Kidney (tissue), 22 donors: ENCODE measurements at places on chromosomes 6 and 20. TPM values are rescaled to one million over a fixed set of nuclear protein-coding genes. Genes with fewer than 3 reads are reported as not detected.

DNA sequence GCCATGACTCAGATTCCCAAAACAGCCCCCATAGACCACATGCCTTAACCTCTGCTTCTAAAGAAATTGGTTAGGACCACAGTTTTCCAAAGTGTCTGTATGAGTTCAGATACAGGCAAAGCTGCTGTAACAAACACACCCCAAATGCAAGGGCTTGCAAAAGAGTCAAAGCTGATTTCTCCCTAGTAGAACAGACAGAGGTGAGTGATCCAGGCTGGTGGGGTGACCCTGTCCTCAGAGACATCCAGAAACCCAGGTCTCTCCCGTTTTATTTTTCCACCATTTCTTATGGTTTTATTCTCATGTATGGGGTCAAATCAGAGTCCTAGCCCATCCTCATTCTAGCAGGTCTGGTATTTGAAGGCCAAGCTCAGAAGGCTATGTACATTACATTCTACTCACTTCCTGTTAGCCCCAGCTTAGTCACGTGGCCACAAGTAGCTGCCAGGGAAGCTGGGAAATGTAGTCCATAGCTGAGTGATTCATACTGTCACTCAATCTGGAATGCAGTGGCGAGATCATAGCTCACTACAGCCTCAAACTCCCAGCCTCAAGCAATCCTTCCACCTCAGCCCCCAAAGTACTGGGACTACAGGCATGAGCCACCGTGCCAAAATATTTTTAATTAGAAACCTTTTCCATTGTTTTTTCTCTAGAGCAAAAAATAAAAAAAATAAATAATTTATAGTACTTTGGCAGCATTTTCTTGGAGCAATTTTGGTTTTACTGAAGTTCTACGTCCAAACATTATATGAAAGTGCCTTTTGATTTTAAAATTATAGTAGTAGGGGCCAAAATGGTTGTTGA lies 175.2 kb downstream of the ZMYND8 start:
- H3K4me1 ChIP-seq, result no peaks in the 10 kb centered on the region
- no peaks in the 10 kb centered on the region for H3K27me3 ChIP-seq
- H3K27ac ChIP-seq, result no peak overlapping the region
- H3K36me3 ChIP-seq, result no peaks in the 10 kb centered on the region
- no peak for DNase-seq

The CTCFL gene
- total RNA-seq, result not detected

GRCh38 chr20:48708116-48708515 lies 119.7 kb downstream of the PREX1 start:
- H3K27me3 ChIP-seq, result no peaks in the 10 kb centered on the region
- no peak for DNase-seq
- H3K4me1 ChIP-seq, result peaks cover 4% of the 10 kb centered on the region
- H3K27ac ChIP-seq, result no peak overlapping the region
- H3K36me3 ChIP-seq, result no peaks in the 10 kb centered on the region

- no peaks in the 10 kb centered on the region for H3K36me3 ChIP-seq
- H3K27ac ChIP-seq, result no peak overlapping the region
- H3K27me3 ChIP-seq, result no peaks in the 10 kb centered on the region
- H3K4me1 ChIP-seq, result no peaks in the 10 kb centered on the region
- peak; percentile 55 for DNase-seq
- H3K4me3 ChIP-seq, result no peak overlapping the region
Observed at GRCh38 chr6:1536526-1537429, 72.9 kb upstream of the FOXC1 start.

The CST2 gene
- total RNA-seq, result not detected

DNA sequence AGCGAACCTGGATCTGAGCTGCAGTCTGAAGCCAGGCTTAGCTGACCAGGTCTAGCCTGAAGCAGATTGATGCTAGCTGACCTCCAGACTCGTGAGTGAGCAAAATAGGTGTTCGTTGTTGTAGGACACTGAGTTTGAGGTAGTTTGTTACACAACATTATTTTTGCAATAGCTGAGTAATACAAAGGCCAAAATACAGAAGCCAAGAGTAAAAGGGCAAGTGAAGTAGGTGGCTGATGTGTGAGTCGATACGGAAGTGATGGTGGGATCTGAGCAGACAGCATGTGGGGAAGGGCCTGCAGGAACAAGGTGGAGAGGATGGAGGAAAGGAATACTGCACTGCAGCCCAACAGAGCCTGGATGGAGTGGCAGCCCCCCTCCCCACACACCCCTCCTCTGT lies 8.5 kb upstream of the SPATS1 start:
- peaks cover 6% of the 10 kb centered on the region for H3K27me3 ChIP-seq
- no peak overlapping the region for H3K27ac ChIP-seq
- no peaks in the 10 kb centered on the region for H3K36me3 ChIP-seq
- no peak for DNase-seq
- no peak overlapping the region for H3K4me3 ChIP-seq
- H3K4me1 ChIP-seq, result no peaks in the 10 kb centered on the region

DNA sequence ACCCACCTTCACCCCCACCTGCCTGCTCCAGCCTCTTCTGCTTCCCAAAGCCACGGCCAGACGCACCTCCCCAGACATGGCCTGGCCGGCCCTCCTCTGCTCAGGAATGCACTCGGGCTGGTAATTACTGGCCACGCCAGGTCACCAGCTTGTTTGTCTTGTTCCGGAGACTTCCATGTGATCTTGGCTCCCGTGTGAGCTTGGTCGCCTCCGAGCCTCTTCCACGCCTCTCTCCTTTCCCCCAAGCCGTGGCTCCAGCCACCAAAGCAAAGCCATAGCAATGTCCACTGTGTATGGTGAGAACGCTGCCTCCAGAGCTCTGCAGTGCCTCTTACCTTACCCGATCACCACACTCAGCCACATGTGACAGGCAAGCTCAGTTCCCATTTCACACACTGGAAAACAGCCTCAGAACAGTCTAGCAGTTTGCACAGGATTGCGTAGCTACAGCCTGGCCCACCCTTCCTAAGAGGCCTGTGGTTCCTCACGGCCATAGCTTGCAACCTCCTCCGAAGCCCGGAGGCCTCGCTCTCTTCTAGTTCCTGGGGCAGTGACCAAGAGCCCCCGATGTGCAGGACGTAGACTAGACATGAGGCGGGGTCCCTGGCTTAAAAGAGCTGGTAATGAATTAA lies 48.1 kb upstream of the AFDN start:
- peak overlapping the region; percentile 15 for H3K4me3 ChIP-seq
- H3K36me3 ChIP-seq, result no peaks in the 10 kb centered on the region
- no peaks in the 10 kb centered on the region for H3K27me3 ChIP-seq
- H3K27ac ChIP-seq, result peak overlapping the region; percentile 74
- H3K4me1 ChIP-seq, result no peaks in the 10 kb centered on the region
- peak; percentile 87 for DNase-seq

- H3K4me1 ChIP-seq, result no peaks in the 10 kb centered on the region
- H3K36me3 ChIP-seq, result no peaks in the 10 kb centered on the region
- H3K4me3 ChIP-seq, result no peak overlapping the region
- no peak for DNase-seq
- no peaks in the 10 kb centered on the region for H3K27me3 ChIP-seq
Observed at GRCh38 chr6:144696610-144697368, 411.7 kb downstream of the UTRN start.

The CDC40 gene
- 24.6 TPM for total RNA-seq

The MUC22 gene
- not detected for total RNA-seq

The IP6K3 gene
- total RNA-seq, result 0.47 TPM

The PRICKLE4 gene
- total RNA-seq, result 6.5 TPM

DNA sequence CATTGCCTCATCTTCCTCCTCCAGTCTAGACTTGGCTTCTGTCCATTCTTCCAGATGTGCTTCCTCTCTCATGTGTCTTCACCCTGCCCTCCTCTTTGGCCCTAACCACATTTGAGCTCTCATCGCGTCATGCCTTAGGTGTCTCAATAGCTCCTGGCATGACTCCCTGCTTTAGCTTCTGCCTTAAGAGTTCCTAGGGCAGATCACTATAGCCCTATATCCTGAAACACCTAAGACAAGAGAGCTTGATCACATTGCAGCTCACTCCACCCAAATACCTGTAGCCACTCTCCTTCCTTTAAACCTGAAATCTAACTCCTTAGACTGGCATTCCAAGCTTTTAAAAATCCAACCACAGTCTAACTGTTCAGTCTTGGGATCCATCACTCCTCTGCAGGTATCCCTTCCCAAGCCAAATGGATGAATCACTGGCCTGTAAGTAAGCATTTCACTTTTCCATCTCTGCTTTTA lies 69.0 kb upstream of the STXBP5 start:
- H3K27ac ChIP-seq, result no peak overlapping the region
- no peaks in the 10 kb centered on the region for H3K4me1 ChIP-seq
- no peak for DNase-seq
- H3K36me3 ChIP-seq, result no peaks in the 10 kb centered on the region
- no peak overlapping the region for H3K4me3 ChIP-seq
- H3K27me3 ChIP-seq, result no peaks in the 10 kb centered on the region
